ENCODE measurements at places on chromosomes 1 and 21.

GRCh38 chr1:17976854-17977253 lies 130.7 kb upstream of the IGSF21 start:
- DNase-seq: no peak

GRCh38 chr1:149937759-149938158 lies 1.1 kb upstream of the MTMR11 start:
- no peak for DNase-seq

- no peak for DNase-seq
Measured at GRCh38 chr1:103937763-103938357, 188.2 kb downstream of the AMY1C start.

DNA sequence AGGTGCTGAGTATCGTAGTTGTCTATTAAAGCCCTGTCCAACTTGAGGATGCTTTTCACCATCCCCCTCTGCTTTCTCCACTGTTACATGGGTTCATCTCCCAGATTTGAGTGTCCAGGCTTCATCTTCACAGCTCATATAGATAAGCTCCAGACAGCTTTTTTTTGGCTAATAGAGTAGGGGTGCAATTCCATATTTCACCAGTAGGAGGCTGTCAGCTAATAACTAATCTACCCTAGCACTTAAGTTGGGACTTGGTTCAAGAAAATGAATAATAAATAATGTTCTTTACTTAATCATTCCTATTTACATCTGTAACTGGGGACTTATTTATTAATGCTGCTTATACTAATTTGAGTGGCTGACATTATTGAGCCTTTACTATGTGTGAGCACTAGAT lies 124.5 kb downstream of the IGSF21 start:
- DNase-seq: no peak

- no peak for DNase-seq
Measured at GRCh38 chr1:94954263-94955220, 27.6 kb upstream of the CNN3 start.

- DNase-seq: no peak
Measured at GRCh38 chr1:57214951-57215575, 208.8 kb downstream of the DAB1 start.

DNA sequence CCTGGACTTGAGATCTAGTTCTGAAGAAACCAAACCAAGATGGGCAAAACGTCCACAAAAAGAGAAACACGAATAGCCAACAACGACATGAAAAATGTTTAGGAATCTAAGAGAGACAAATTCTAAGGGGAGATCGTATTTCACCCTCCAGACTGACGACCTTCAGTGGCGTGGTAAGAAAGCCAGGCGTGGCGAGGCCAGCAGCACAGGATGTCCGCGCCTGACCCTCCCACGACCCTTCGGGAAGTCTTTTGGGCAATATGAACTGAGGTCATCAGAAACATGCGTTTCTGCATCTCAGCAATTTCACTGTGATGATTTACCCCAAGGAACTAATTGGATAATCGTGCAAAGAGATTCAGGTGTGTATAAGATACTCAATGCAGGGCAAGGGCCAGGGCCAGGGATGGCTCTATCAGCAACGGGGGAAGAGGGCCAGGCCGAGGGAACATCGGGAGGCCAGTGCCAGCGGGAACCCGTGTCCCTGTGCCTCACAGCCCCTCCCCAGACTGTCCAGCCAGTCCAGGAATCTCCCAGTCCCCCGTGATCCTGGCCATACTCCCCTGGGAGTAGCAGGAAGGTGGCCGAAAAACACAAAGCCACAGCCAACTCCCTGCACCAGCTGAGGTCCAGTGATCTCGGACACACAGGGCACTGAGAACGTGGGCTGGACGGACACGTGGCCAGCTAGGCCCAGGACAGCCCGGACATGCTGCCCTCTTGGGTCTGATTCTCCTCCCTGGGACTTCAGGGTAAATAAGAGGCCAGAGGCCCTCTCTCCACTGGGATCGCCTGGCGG lies 53.6 kb upstream of the ADARB1 start:
- no peak for DNase-seq

- no peak for DNase-seq
Measured at GRCh38 chr1:178726545-178726944, 1.5 kb downstream of the RALGPS2 start.

GRCh38 chr1:23152966-23153684 lies 15.5 kb downstream of the LUZP1 start:
- DNase-seq: no peak

- no peak for DNase-seq
Measured at GRCh38 chr1:72932025-72932424, 649.7 kb upstream of the NEGR1 start.

- no peak for DNase-seq
Measured at GRCh38 chr1:53608676-53609075, 130.3 kb downstream of the GLIS1 start.

DNA sequence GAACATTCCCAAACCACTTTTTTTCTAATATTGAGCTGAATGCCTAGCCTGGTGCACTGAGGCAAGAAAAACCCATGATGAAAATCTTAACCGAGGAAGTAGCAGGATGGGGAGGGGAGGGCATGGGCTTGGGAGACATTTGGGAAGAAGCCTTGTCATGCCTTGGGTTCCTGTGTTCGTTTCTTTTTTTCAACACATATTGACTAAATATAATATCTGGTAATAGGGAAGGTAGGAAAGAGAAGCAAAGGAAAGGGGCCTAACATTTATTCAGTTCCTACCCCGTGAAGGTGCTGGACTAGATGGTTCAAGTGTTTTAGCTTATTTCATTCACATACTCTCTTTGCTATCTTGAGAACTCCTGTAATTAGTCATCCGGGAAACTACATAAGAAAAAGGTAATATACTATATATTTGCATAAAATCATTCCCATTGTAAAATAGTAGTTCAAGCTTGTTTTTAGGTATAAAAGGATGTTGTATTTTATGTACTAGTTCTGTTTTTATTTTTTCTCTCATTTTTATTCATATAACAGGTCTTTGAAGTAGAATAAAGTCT lies 62.1 kb downstream of the ST3GAL3 start:
- DNase-seq: no peak

- DNase-seq: no peak
Measured at GRCh38 chr21:42214921-42215320, 4.0 kb upstream of the ABCG1 start.

- DNase-seq: no peak
Measured at GRCh38 chr1:150557813-150558212, 8.6 kb downstream of the ADAMTSL4 start.

DNA sequence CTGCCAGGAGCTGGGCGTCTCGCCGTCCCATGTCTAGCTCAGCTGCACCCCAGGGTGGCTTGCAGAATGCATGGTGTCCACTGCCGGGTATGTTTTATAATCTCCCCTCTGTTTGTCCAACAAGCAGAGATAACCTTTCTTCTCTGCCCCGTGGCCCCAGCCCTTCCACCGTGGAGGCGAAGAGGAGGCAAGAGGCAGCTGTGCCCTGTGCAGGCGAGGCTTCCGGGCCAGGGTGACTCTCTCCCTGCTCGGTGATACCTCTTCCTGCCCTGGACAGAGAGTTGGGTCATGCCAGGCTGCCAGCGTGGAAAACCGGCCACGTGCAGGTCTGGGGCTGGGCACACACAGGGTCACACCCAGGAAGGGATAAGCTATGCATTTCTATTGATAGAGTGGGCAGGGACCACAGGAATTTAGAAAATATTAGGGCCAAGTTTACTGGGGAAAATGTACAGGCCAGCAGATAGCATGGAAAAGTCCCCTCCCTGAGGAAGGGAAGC lies at the start of gene TFF2:
Gene TFF2, minus strand, starts transcription at position 68 of the 500 bp plus-strand sequence. Its CDS starts 37 bp downstream, at position 31.
- DNase-seq: no peak

DNA sequence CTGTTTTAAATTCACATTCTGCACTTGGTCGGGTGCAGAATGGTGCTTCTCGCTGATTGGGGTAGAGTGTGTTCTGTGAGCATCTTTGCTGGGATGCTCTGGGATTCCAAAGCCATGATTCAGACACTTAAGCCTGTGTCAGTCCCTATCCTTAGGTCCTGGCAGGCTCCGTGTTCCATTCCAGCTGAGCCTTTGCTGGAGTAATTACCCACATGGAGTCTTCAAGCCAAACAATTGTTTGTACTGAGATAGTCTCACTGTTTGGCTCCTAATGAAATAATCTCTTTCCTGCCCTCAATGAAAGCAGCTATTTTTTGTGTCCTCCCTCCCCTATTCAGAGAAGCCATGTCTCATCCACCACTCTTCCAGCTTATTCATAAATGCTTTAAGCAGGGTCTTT lies 18.7 kb downstream of the SMAP2 start:
- DNase-seq: no peak

GRCh38 chr1:29121936-29122681 lies 1.6 kb downstream of the TMEM200B start:
- no peak for DNase-seq

- no peak for DNase-seq
Measured at GRCh38 chr1:198270273-198270828, 113.6 kb downstream of the NEK7 start.

- peak; percentile 54 for DNase-seq
Measured at GRCh38 chr21:25421321-25422028, 185.8 kb downstream of the MRPL39 start.

DNA sequence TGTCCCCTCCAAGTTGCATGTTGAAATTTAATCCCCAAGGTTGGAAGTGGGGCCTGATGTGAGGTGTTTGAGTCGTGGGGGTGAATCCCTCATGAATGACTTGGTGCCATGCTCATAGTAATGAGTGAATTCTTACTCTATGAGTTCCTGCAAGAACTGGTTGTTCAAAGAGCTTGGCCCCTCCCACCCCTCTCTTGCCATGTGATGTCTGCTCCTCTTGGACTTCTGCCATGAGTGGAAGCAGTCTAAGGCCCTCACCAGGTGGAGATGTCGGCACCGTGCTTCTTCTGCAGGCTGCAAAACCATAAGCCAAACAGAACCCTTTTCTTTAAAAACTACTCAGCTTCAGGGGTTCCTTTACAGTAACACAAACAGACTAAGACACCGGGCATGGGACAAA lies 14.3 kb downstream of the G0S2 start:
- DNase-seq: peak; percentile 50

GRCh38 chr1:2383576-2383975 lies 7.8 kb downstream of the MORN1 start:
- DNase-seq: no peak

GRCh38 chr1:99784809-99785255 lies 18.4 kb upstream of the FRRS1 start:
- no peak for DNase-seq

- no peak for DNase-seq
Measured at GRCh38 chr21:28439251-28439650, 553.4 kb downstream of the LTN1 start.

- DNase-seq: no peak
Measured at GRCh38 chr21:38250991-38251418, 5.8 kb upstream of the KCNJ15 start.

GRCh38 chr1:57761628-57762027 lies 337.8 kb upstream of the DAB1 start:
- no peak for DNase-seq

GRCh38 chr1:25661043-25661815 lies 44.6 kb downstream of the MAN1C1 start:
- no peak for DNase-seq

- peak; percentile 76 for DNase-seq
Measured at GRCh38 chr1:212488436-212489283, 55.9 kb downstream of the NENF start.

DNA sequence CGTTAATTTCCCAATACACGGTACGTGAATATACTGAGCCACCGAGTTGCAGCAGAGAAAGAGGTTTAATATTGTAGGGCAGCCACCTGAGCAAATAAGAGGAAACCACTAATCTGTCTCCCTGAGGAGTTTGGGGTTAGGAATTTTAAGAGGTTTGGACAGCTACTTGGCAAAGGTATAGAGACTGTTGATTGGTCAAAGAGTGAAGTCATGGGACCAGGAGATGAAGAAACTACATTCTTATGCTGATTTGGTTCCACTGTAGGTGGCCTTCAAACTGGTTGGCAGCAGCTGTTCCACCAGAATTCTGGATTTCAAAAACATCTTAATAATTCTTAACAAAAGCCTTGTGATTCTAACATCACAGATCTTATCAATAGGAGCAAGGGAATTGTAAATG lies 485.4 kb upstream of the PRMT6 start:
- peak; percentile 51 for DNase-seq

GRCh38 chr1:237470712-237471338 lies 419.9 kb downstream of the ZP4 start:
- peak; percentile 87 for DNase-seq

GRCh38 chr1:183812128-183812527 lies 7.2 kb downstream of the RGL1 start:
- no peak for DNase-seq

- DNase-seq: no peak
Measured at GRCh38 chr1:42921769-42922168, 36.9 kb downstream of the SLC2A1 start.

- no peak for DNase-seq
Measured at GRCh38 chr1:2523891-2524609, 2.3 kb downstream of the PANK4 start.

- no peak for DNase-seq
Measured at GRCh38 chr1:19385221-19385620, 73.1 kb downstream of the SLC66A1 start.

DNA sequence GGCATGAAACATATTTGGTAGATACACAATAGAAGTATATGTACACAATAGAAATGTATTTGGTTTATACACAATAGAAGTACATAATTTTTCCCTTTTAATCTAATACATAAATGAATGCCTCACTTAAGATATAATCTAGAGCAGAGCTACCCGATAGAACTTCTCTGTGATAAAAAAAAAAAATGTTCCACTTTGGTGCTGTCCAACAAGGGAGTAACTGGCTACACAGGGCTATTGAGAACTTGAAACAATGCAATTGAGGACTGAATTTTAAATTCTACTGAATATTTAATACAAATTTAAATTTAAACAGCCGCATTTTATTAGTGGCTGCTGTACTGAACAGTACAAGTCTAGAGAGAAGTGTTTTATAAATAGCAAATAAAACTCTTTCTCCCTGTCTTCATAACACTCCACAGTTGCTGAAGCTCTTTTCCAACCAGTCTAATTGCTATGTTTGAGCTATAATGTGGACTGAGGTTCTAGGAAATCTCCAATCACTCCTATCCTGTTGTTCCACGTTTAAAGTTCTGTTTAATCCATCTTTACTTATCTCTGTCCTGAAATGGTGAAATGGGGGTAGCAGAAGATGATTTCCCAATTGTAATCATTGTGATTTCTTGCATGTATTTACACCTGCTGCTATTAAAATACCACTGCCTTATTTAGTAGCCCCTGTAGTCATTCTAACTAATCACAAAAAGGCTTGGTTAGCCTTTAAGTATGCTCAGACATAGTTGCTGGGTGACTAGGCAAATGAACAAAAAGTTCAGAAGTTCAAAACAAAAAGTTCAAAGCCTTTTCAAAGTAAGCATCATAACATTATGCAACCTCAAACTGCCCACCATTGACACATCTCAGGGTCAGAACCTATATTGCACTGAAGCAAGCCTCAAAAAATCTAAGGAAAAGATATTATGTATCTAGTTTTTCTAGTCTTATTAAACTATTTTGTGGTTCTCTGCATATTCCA lies 192.3 kb upstream of the C1orf87 start:
- no peak for DNase-seq

GRCh38 chr1:72221811-72222210 lies 60.5 kb downstream of the NEGR1 start:
- DNase-seq: no peak

DNA sequence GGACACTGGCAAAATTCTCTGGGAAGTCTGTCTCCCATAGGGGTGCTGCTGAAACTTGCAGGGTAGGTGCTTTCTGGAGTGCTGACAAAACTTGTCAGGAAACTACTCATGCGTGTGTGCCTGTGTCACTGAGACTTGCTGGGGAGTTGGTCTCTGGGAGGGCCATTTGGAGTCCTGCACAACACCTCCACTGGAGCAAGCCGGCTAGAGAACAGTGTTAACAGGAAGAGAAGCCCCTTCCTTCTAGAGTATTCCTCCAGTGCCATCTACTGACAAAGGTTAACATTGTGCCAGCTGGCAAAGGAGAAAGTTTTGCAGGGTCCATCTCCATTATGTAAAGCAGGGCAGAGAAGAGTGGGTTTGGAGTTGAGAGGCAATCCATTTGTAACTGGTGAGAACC lies 30.0 kb downstream of the ZMYM4 start:
- DNase-seq: peak; percentile 33

All from SJCRH30 (cell line).